Stimulated activated CD4-positive, alpha-beta T cell treated with anti-CD3 and anti-CD28 coated beads, Interleukin-15, amount 100 ng/mL, for 1 hour (primary cell): ENCODE measurements at places on chromosomes 2 and 18.

GRCh38 chr2:165586019-165586418 is 116.5 kb downstream of the CSRNP3 start:
- no peak for DNase-seq

DNA sequence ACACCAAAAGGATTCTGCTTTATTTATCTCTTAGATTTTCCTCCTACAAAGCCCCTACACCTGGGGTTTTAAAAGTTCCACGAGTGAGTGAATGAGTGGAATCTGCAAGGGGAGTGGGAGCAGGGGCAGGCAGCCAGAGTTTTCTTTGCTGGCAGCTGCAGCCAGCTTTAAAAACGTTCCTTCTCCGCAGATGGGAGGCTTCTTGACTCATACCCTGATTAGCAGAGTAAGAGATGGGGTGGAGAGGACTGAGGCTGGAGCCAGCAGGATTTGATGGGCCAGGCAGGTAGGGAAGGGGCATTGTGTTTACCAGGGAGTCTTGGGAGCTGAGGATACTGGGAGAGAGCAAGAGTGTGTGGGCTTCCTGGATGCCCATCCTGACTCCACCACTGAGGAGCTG is 99.6 kb upstream of the TNP1 start:
- DNase-seq, result no peak

- DNase-seq, result no peak
Observed at GRCh38 chr2:203722411-203722810, 16.0 kb downstream of the CD28 start.

DNA sequence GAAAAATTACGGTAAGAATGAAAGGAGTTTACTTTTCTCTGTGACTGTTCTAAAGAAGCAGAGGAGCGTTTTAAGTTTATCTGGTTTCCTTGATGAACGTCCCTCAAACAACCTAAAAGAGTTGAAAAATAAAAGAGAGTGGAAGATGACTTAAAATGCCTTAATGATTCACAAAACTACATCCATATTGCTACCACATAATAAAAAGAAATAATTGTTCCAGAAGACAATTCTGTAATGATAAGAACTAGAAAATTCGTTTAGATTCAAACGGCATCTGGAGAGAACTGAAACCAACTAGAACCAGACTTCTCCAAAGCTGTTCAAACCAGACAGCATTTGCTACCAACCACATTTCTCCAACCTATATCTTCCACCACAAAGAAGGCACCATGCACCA is 68.1 kb downstream of the TEKT4 start:
- DNase-seq, result no peak

DNA sequence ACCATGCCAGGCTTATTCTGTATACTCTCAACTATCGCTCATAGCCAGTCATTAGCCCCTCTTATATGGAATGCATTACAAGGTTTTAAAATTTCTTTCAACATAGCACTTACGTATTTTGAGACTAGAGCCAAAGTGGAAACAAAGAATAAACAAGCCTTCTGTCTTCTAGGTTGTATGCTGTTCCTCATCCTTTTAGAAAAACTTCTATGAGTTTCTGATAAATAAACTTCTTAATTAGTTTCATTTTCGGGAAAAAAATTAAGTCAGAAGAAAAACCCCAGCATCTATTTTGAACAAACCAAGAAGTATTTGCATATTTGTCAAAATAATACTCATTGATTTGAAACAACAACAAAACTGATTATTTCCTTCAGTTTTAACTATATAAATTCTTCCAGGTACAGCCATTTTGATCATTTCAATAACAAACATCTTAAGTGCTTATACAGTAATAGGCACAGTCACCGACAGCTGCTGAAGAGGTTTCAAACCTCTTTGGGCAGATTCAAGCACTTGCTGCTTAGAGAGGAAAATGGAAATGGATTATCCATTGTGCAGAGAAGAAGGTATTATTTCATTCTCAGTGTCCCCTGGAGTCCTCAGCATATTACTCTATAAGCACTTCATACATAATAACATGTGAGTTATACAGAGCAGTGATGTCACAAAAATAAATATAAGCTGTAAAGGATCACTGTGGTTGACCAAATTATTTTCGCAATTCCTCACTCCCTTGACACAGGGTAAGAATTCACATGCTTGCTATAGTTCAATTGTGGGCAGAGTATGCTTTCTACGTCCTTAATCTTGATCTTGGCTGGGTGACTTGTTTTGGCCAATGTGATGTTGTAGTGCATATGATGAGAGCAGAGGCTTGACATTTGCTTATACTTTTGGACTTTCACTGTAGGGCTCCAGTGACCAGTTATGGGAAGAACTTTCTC is 833.8 kb downstream of the TRIB2 start:
- DNase-seq, result no peak

GRCh38 chr2:121832412-121833357 is 77.2 kb downstream of the TSN start:
- DNase-seq, result no peak

DNA sequence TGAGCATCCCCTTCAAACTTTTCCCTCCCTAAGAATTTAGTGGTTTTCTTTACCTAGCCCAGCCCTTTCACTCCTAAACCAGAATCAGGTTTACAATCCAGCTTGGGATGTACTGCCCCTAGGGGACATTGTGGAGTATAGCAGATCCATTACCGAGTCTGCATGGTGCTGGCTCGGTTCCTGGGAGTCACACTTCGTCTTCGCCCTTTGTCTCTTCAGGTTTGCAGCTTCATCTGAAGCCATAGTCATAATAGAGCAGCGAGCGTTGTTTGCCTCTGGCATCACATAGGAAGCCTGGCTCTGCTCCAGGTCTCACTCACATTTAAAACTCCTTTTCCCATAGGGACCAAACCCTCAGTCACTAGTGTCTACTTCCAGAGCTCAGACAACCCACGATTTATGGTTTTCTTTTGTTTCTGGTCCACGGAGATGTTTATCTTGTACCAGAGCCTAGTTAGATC is 16.8 kb upstream of the LYPD6 start:
- no peak for DNase-seq

GRCh38 chr2:105397025-105397722 is 1.7 kb downstream of the FHL2 start:
- no peak for DNase-seq

- no peak for DNase-seq
Observed at GRCh38 chr2:143480601-143481236, 351.5 kb downstream of the ARHGAP15 start.

- DNase-seq, result no peak
Observed at GRCh38 chr18:37464257-37464656, 101.3 kb downstream of the CELF4 start.

DNA sequence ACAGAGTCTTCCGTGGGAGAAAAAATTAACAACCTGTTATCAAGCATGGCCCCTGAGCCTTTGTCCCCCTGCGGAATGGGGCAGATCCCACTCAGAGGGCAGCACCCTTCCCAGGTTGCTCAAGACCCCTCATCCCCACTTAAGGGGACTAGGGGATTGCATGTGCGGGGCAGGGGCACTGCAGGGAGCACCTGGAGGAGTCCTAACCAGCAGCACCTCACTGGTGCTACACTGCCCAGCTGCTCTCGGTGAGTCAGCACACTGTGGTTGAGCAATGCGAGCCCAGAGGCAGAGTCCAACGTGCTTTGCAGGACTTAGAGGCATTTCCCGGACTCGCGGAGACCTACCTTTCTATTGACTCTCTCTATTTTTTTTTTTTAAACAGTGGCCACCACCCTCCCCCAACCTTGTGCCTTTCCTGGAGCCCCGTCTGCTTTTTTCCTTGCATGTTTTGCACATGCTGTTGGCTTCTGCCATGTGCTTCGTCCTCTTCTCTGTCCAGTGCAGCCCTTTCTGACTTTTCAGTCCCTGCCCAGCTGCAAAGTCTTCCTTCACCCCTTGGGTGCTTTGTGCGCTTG is 74.0 kb downstream of the IL1R2 start:
- no peak for DNase-seq

DNA sequence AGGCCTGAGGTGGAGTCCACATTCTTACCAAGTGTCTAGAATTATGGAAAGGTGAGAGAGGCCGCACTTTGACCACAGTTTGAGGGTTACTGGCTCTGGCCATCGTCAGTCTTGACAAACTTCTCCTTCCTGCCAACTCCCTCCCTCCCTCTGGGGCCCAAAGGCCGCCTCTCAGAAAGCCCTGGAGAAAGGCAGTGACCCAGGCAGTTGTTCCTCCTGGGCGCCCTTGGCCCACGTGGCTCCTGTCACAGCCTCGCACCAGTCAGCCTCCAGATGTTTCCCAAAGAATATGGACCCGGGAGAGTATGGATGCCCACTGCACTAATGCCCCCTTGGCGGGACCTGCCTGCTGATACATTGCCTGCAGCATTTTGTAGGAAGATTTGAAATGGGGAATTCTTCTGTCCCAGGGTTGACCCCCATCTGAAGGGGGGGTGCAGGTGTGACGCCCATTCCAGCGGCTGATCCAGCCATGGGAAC is 61.7 kb downstream of the ASB1 start:
- no peak for DNase-seq

GRCh38 chr2:186105016-186105724 is 366.6 kb downstream of the FSIP2 start:
- no peak for DNase-seq

GRCh38 chr2:230865766-230866755 is 1.3 kb downstream of the ITM2C start:
- DNase-seq, result no peak

DNA sequence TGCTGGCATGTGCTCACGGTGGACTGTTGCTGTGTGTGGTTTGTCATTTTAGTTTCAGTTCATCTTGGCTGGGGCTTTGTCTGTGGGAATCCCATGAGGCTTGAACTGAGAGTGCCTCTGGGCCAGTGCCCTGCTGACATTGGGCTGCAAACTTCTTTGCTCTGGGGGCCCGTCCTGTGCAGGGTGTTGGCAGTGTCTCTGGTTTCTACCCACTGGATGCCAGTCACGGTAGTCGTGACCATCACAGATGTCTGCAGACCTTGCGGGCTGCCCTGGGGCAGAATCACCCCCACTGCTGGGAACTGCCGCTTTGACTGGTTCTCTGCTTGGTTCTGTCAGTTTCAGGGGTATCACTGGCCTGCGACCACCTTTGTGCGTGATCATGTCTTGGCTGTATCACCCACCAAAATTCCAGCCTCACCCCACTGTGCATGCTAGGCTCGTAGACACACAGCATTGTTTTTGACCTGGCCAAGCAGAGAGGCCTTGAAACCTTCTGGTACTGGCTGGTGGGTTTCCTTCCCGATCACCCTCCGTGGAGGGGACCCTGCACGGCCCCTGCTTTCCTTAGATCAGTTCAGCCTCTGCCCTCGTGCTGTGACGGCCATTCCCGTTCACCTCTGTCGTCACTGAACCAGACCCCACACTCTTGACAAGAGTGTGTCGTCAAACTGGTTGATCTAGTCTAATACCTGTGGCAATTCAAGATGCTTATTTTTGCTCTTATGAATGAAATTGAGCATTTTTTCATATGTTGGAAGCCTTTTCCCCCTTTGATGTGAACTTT is 57.6 kb downstream of the KCNG2 start:
- DNase-seq, result no peak

- no peak for DNase-seq
Observed at GRCh38 chr2:86229221-86229620, 30.0 kb downstream of the MRPL35 start.

DNA sequence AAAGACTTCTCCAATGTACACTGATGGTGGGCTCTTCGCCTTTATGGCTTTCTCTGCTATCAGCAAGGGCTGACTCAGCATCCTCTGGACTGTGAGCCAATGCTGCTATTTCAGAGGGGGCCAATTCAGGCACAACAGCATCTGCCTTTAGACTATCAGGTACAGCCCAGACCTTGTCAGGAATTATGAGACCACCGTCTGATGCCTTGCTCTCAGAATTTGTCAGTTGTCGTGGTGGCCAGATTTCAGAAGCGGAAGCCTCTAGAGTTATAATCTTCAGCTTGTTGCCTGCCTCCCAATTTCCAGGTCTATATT is 92.7 kb downstream of the ALPK2 start:
- no peak for DNase-seq

- DNase-seq, result no peak
Observed at GRCh38 chr2:127428057-127428814, 10.0 kb downstream of the PROC start.

- DNase-seq, result no peak
Observed at GRCh38 chr18:9876212-9876866, 9.4 kb upstream of the TXNDC2 start.

DNA sequence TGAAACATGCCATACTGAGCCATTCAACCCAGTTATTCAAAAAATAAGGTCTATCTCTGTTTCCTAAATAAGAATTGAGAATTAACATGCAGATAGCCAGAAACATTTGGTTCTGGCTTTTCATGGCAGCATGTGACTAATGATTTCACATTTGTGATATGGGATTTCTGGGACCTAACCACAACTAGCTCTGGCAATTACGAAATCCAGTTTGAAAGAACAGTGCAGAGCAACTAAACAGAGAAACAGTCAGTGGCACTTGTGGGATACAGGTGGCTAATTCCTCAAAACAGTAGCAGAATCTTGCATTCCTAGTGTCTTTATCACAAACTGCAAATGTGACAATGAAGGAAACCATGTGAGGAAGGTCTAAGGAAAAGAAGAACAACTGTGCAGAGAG is 637.8 kb upstream of the CHAC2 start:
- DNase-seq, result no peak

- DNase-seq, result no peak
Observed at GRCh38 chr2:107634172-107634571, 192.5 kb upstream of the RGPD4 start.

GRCh38 chr2:8534729-8535468 is 147.0 kb upstream of the ID2 start:
- DNase-seq, result no peak

GRCh38 chr18:3451183-3451988 is 1.4 kb downstream of the TGIF1 start:
- peak; percentile 77 for DNase-seq

- no peak for DNase-seq
Observed at GRCh38 chr2:28063492-28063962, 173.0 kb downstream of the BABAM2 start.

DNA sequence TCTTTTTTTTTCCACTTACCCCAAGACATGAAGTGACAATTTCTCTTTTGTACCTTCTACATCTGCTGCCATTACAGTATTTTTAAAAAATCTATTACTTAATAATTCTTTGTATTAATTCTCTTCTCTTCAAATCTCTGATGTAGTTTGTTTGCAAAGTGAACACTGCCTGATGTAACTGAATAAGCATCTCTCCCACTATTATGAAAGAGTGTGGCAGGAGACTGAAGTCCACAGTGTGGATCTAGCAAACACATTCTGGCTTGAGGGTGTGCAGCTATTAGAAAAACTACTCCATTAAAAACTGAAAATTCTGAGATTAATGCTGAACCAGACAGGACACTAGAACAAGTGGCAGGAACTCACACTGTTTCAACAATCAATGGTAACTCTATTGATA is 5.0 kb upstream of the SERPINB8 start:
- no peak for DNase-seq

GRCh38 chr2:23658466-23658942 is 268.4 kb downstream of the ATAD2B start:
- DNase-seq, result peak; percentile 5

DNA sequence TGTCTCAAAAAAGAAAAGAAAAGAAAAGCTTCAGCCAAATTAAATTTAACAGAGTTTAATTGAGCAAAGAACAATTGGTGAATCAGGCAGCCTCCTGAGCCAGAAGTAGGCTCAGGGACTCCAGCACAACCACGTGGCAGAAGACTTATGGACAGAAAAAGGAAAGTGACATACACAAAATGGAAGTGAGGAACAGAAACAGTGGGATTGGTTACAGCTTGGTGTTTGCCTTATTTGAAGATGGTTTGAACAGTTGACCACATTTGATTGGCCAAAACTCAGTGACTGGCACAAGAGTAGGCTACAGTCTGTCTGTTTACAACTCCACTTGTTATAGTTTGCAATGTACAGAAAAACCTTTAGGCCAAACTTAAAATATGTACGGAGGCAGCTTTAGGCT is 83.1 kb downstream of the SOCS6 start:
- DNase-seq, result no peak
